ENCODE measurements at places on chromosomes 3 and 15.

GRCh38 chr15:58748040-58748851 lies 1.3 kb downstream of the ADAM10 start:
- no peak for DNase-seq

DNA sequence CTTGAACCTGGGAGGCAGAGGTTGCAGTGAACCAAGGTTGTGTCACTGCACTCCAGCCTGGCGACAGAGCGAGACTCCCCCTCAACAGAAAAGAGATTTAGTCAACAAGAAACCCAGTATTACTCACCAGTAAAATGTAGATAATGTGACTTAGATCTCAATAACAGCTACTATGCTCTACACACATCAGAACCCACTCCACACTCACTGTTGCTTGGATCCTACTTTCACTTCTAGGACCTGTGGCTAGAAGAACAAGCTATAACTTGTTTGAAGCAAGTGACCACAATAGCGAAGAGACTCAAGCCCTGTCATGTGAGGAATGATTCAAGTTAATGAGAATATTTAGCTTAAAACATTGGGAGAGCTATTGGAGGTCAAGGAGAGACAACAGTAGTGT lies 100.7 kb downstream of the ANXA2 start:
- DNase-seq = no peak

DNA sequence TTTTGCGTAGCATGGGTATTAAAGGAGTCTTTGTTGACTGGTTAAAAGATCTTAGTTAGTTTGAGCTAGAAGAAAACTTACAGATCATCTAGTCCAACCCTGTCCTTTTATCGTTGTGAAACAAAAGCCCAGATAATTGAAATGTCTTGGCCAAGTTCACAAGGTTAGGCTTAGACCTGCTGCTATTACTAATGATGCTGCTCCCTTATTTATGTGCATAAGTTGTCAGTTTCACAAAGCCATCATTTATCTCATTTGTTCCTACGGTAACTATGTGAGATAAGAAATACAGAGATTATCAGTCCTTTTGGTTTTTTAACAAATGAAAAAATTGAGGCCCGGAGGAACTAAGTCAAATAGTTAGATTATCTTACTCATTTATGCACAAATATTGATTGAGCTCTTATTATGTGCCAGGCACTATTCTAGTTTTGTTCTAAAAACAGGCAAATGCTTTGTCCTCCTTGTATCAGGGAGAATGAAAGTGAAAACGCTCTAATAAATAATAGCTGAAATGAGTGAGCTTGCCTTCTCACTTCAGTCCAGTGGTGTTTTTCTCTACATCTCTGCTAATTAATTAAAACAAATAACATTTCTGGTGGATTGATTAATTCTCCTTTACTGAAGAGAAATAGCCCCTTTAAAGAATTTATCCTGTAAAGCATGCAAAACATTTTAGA lies 49.1 kb upstream of the TPRG1 start:
- DNase-seq = no peak

- no peak for DNase-seq
These were observed 3.6 kb downstream of the STIMATE start for GRCh38 chr3:52893723-52894122.

DNA sequence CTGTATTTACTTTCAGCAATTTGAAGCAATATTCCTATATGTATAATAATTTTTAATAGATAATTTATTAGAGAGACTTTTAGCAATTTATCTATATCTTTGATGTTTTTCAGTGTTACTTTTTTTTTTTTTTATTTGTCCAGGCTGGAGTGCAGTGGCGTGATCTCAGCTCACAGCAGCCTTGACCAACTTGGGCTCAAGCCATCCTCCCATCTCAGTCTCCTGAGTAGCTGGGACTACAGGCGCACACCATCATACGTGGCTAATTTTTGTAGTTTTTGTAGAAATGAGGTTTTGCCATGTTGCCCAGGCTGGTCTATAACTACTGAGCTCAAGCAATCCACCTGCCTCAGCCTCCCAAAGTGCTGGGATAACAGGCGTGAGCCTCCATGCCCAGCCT lies 25.3 kb upstream of the SLTM start:
- DNase-seq = no peak

- DNase-seq = no peak
These were observed 24.1 kb downstream of the CACNA1D start for GRCh38 chr3:53518495-53518981.

- DNase-seq = no peak
These were observed 170.1 kb downstream of the VPS13C start for GRCh38 chr15:61890106-61890505.

- no peak for DNase-seq
These were observed 106.8 kb downstream of the SEMA6D start for GRCh38 chr15:47824147-47824546.

GRCh38 chr3:28672406-28672805 lies 323.8 kb upstream of the AZI2 start:
- DNase-seq = no peak

GRCh38 chr15:57444877-57445513 lies 68.7 kb downstream of the CGNL1 start:
- no peak for DNase-seq

GRCh38 chr15:45121706-45122417 lies 7.7 kb downstream of the DUOXA2 start:
- no peak for DNase-seq

DNA sequence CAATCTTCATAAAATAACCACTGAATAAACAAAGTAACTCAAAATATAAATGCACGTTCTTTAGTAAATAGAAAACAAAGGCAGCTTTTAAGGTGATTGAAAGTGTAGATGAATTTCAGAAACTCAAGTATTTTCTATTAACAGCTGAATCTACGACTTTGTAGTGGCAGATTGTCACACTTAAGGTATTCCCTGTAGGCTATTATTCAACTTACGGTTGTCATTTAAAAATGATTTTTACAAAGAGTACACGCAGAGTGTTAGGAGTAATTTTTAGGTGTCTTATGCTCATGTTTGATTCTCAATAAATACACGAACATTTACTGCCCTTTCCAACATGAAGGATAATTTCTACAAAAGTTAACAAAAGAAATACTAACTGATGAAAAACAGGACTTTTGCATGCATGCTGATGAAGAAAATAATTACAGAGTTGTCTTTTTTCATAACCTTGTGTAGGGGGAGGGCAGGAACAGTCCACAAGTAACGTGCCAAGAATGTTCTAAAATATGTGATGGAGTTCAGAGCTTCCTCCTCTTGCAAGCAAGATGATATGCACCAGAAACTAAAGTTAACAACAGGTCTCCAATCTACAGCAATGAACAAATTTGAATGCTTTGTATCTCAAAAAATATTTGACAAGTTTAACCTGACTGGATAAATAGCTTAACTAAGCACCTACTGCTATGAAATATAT lies 16.7 kb downstream of the DCBLD2 start:
- DNase-seq = no peak

- DNase-seq = no peak
These were observed 55.4 kb downstream of the RASGRF1 start for GRCh38 chr15:79035111-79035601.

DNA sequence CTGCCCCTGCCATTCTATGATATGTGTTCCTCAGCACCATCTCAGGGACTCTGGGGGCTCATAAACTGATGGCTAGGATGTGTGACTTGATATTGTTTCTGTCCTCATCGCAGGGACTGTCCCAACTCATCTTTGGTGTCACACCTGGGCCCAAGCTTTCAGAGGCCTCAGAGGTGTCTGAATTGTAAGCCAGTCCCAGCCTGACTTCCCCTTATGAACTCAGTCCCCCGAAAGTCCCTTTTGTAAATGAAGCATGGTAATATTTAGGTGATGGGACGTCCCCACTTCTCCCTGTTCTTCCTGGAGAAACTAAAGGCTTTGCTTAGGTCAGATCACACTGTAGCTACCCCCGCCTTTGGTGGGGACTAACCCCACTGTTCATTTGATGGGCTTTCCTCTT lies 142.4 kb upstream of the TLE3 start:
- DNase-seq = no peak

GRCh38 chr3:21729331-21729730 lies 21.7 kb downstream of the ZNF385D start:
- DNase-seq = no peak

GRCh38 chr3:177724020-177724638 lies 526.8 kb upstream of the TBL1XR1 start:
- peak; percentile 73 for DNase-seq

- no peak for DNase-seq
These were observed 127.3 kb downstream of the RAP2B start for GRCh38 chr3:153289334-153289808.

- DNase-seq = no peak
These were observed 21.2 kb downstream of the WHAMM start for GRCh38 chr15:82830427-82831173.

DNA sequence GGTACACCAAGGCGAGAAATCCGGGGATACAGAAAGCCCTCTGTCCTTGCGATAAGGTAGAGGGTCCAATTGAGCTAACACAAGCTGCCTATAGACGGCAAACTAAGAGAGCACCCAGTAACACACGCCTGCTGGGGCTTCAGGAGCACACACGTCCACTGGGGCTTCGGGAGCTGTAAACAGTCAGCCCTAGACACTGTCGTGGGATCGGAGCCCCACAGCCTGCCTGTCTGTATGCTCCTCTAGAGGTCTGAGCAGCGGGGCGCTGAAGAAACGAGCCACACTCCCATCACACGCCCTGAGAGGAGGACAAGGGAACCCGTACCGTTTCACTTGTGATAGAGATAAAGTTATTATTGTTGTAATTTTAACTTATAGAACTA lies 486 bp downstream of the SAMMSON start:
- DNase-seq = peak; percentile 13

DNA sequence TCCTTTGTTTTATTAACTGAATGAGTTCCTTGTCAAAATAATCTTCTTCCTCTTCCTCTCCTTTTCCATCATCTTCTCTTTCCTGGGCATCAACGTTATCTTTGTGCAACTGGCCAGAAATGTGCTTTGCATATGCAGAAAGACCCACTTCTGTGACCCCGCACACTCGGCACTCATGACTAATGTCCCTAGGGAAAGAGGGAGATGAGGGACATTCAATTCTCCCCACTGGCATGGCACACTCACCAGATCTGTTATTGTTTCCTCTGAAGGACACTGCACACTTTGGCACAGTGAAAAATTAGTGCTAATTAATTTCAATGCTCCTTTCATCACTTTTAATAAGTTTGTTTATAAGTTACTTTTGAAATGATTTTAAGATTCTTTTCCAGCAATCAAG lies 34.0 kb downstream of the ZNF106 start:
- DNase-seq = no peak

- DNase-seq = peak; percentile 14
These were observed 253.2 kb upstream of the LRTM1 start for GRCh38 chr3:55180936-55181535.

DNA sequence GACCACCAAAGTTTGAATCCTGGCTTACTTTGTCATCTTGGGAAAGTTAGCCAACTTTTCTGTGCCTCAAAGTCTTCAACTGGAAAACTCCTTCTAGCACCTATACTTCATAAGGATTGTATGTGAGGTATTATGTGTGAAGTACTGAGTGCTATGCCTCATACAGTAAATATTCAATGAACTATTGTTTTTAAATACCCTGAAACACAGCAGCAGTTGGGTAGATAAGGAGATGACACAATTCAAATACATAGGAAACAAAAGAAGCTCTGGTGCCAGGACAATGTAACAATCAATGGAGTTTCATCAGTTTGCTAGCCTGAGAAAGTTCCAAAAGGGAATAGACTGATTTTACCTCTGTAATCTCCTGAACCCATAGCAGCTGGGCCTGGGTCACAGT lies 43.3 kb downstream of the TUBGCP4 start:
- DNase-seq = no peak

GRCh38 chr3:57423335-57423734 lies 120.8 kb downstream of the DNAH12 start:
- no peak for DNase-seq

- no peak for DNase-seq
These were observed 24.0 kb downstream of the GPR176 start for GRCh38 chr15:39896101-39896500.

- DNase-seq = no peak
These were observed 1.9 kb downstream of the BCL2A1 start for GRCh38 chr15:79969146-79969545.

DNA sequence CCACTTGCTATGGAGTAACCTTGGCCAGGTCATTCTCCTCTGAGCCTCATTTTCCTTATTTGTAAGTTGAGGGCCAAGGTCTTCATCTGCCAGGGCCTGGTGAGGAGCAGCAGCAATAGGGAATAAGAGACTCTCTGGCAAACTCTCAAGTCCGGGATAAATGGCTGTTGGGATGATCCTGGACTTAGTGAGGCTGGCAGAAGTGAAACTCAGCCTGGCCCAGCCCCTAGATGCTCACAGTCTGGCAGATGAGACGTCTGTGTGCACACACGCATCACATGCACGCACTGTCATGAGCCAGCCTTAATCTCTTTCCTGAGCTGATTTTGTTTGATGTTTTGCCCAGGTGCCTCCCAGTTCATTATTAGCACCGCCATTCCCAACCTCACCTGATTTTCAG lies 26.8 kb downstream of the SLC6A6 start:
- no peak for DNase-seq

- no peak for DNase-seq
These were observed 28.3 kb upstream of the HERC1 start for GRCh38 chr15:63861946-63862517.

GRCh38 chr3:189974359-189974758 lies 146.3 kb downstream of the P3H2 start:
- DNase-seq = no peak

DNA sequence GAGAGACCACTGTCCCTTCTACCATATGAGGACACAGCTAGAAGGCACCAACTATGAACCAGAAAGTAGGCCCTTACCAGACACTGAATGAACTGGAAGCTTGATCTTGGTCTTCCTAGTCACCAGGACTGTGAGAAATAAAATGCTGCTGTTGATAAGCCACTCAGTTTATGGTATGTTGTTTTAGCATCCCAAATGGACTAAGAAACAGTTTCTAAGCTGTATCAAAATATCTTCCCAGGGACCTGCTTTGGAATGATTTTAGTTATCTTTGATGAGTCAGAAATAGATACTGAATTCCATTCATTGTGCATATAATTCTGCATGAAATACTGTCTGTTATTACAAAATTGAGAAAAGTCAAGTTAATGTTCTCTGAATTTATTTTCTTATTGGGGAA lies 18.6 kb downstream of the WDR76 start:
- DNase-seq = no peak

DNA sequence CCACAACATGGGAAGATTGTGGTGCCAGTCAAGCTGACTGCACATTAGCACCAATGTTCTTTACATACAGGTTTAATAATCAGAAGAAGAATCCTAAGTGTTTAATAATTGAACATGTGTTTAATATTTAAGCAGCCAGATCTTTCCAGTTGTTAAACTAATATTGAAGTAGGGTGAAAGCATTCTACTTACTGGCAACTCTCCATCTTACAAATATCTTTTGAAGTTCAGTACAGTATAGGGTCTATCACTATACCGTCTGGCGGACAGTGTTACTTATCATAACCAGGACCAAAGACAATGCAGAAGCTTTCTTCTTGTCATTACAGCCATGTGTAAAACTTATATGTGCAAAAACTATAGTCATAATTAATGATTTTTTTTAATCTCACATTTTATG lies 376.4 kb downstream of the CNTN6 start:
- no peak for DNase-seq
